ENCODE measurements at places on chromosomes 2 and 18.

- no peaks in the 10 kb centered on the region for H3K4me1 ChIP-seq
- DNase-seq, result no peak
- H3K36me3 ChIP-seq, result no peaks in the 10 kb centered on the region
- no peak overlapping the region for H3K4me3 ChIP-seq
- H3K27me3 ChIP-seq, result peaks cover 6% of the 10 kb centered on the region
These were observed 401.9 kb downstream of the HRH4 start for GRCh38 chr18:24862201-24862816.

DNA sequence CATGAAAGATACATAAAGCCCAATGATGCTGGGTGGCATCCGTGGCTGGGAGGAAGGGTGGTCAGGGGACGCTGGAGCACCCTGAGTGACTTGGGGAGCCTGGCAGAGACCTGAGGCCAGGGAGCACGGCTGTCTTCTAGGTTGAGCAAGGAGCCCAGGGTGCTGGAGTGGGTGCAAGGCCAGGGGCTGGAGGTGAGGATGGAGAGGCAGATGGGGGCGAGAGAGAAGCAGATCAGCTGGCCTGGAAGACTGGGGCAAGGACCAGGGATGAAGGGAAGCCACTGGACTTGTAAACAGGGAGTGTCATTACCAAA is 52.2 kb downstream of the FAM178B start:
- no peaks in the 10 kb centered on the region for H3K4me1 ChIP-seq
- H3K27ac ChIP-seq, result no peak overlapping the region
- H3K4me3 ChIP-seq, result no peak overlapping the region
- DNase-seq, result no peak
- H3K27me3 ChIP-seq, result no peaks in the 10 kb centered on the region

DNA sequence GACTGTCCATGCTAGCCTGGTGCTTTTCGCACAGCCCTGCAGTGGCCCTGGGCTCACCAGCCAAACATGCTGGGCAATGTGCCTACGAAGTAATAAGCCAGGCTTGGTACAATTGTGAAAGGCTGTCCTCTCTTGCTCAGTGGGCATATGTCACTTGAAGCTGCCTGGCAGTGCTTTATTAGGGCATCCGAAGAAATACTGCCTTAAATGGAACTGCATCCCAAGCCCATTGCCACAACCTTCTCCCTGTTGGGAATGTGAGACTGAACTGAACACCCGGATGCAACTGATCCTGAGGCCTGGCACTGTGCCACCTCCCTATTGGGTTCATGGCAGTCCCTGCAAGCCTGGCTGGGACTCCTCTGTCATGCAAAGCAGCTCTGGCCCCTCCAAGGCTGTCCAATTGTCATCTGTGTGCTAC is 15.9 kb downstream of the CAPG start:
- no peak for DNase-seq
- no peak overlapping the region for H3K4me3 ChIP-seq
- H3K27ac ChIP-seq, result no peak overlapping the region
- H3K36me3 ChIP-seq, result 0 out of 2 replicates have a peak, but pooled peaks cover 2% of the 10 kb centered on the region

GRCh38 chr18:10304853-10305252 is 149.6 kb upstream of the APCDD1 start:
- no peak overlapping the region for H3K4me3 ChIP-seq
- peaks cover 10% of the 10 kb centered on the region for H3K27me3 ChIP-seq
- no peak for DNase-seq
- no peaks in the 10 kb centered on the region for H3K4me1 ChIP-seq
- H3K27ac ChIP-seq, result no peak overlapping the region
- H3K36me3 ChIP-seq, result no peaks in the 10 kb centered on the region
